ENCODE measurements at places on chromosomes 2 and 18. TPM values are rescaled to one million over a fixed set of nuclear protein-coding genes. Genes with fewer than 3 reads are reported as not detected.

DNA sequence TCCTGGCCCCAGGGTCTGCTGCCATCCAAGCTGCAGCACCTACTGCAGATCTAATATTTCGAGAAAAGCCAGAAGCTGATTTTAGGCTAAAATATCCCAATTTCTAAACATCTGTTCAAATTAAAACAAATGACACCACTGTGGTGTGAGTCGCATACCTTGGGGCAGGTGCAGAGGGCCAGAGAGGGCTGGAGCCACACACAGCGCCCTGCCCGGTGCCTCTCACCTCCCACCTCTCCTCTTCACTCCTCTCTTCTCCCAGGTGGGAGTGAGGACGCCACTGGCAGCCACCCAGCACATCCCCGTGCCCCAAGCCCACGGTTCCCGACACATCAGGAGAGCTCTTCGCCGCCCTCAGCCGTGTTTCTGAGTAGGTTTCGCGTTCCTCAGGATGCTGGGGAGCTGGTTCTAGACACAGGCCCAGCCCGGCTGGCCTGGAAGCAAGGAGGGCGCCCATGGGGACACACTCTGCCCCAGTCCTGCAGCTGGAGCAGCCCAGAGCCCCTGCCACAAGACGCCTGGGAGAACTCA lies 21.4 kb downstream of the THAP4 start:
- no peak for DNase-seq

- DNase-seq, result no peak
Observed at GRCh38 chr2:238097201-238097987, 2.7 kb upstream of the ESPNL start.

- DNase-seq, result no peak
Observed at GRCh38 chr2:215917953-215918620, 95.3 kb downstream of the MREG start.

GRCh38 chr18:11887328-11888128 lies 20.6 kb downstream of the MPPE1 start:
- peak; percentile 61 for DNase-seq

GRCh38 chr18:13286456-13287125 lies 68.0 kb downstream of the LDLRAD4 start:
- DNase-seq, result no peak

- DNase-seq, result no peak
Observed at GRCh38 chr2:101277111-101277510, 24.4 kb downstream of the CNOT11 start.

DNA sequence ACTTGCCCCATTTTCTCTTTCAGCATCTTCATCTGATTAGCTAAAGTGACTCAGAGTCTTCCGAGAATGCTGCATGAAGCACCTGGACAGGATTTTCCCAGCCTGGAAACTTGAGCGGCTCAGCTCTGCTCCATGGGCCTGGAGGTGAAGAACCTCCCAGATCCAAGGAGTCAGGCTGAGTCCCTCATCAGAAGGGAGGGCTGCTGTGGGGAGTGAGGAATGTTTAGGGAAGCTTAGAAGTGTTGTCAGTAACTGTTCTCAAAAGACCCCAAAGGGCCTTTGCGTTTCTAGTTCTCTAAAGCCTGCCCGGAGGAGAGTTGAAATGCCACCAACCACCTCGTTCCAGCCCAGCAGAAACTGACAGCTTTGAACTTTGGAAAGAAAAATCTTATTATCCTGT lies 157.1 kb downstream of the CLIP4 start:
- no peak for DNase-seq

The PSMA8 gene
- 1.3 TPM for total RNA-seq

The DNAH7 gene
- 1.6 TPM for total RNA-seq

GRCh38 chr2:7694076-7694985 lies 777.1 kb downstream of the RNF144A start:
- DNase-seq, result no peak

DNA sequence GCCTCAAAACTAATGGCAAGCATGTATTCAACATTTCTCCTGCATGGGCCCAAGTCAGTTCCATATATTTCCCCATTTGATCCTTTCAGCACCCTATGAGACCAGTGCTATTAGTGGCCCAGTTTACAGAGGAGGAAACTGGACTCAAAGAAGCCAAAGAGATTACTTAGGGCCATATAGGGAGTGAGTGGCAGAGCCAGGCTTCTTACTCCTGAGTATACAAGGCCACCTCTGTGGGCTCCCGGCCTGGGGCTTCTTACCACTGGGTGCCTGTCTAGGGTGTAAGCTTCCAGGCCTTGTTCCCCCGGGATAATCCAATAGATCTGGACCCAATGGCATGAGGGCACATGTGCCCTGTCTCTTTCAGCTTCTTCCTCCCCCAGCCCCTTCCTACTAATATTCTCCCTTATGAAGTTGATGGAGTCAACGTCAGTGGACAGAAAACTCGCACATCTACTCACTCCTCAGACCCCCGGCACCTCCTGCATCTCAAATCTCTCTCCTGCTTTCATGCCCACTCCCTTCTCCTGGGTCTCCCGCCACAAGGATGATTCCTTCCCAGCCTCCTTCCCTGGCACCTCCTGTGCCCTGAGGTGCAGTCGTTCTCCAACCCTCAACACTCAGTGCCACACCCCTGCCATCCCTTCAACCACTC lies 222.6 kb downstream of the ANAPC1 start:
- no peak for DNase-seq

DNA sequence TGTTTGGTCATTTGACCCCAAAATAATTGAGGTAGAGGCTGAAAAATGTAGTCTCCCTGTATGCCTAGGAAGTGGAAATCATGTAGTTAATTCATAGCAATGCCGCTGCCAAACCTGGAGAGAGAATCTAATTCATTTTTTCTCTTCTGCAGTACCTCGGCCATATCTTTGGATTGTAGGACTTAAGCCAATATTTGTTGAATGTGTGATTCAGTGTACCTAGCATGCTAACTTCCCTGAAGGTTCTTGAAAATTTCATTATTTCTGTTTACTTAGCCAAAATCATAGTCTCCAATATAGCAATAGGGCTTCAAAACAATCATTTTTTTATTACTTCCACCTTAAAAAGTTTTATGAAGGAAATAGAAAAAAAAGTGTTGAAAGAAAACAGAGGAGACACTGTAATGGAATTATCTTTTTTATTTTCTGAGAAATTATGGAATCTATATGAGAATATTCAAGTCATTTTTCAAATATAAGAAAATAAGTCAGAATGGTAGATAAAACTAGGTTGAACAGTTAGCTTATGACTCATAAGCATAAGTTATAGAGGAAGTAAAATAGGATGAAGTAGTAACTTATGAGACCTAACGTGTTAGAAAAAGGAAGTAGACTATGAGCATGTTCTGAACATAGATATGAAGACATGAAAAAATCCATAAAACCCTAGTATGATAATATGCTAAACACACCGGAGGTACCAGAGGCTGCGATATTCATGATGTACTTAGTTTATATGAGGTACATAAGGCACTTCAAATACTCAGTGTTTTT lies 35.2 kb upstream of the CDH19 start:
- no peak for DNase-seq

The PCGF1 gene
- 15.4 TPM for total RNA-seq

The MC2R gene
- not detected for total RNA-seq

- DNase-seq, result no peak
Observed at GRCh38 chr2:196515608-196516007, 123.9 kb upstream of the CCDC150 start.

DNA sequence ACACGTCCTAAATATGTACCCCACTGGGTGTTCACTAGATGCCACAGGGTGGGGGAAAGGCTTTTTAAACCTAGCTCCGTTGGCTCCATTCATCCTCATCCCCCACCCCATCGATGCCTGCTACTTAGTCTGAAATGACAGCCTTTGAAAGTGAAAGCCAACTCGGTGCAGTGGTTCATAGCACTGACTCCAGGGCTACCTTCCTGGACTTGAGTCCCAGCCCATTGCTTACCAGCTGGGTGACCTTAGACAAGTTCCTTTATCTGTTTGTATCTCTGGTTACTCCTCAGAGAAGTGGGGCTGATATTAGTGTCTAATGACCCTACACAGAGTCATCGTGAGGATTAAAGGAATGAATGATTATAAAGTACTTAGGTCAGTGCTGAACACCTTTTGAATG lies 24.4 kb downstream of the EHD3 start:
- DNase-seq, result no peak

- DNase-seq, result no peak
Observed at GRCh38 chr2:180571559-180571958, 408.8 kb upstream of the UBE2E3 start.

- DNase-seq, result no peak
Observed at GRCh38 chr2:235950473-235950809, 217.7 kb downstream of the GBX2 start.

The FOXI3 gene
- total RNA-seq, result not detected

The SLC30A3 gene
- 2.1 TPM for total RNA-seq

DNA sequence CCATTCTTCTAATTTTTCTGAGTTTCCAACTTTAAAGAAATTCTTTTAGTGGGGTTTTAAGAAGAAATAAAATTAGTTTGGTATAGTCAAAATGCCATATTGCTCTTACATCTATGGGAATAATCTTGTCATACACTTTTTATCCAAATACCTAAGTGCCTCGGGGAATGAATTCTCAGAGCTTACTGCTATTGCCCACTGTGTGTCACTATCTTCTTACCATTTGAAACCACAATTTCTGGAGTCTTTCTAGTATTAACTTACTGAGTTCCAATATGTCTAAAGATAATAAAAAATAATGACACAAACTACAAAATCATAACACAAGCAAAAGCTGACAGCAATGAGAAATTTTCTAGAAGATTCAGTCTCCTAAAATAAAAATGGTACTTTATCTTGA lies 23.7 kb upstream of the DNAH6 start:
- DNase-seq, result no peak

The LIPG gene
- total RNA-seq, result 1.9 TPM

- DNase-seq, result no peak
Observed at GRCh38 chr2:11097038-11097720, 58.1 kb upstream of the SLC66A3 start.

DNA sequence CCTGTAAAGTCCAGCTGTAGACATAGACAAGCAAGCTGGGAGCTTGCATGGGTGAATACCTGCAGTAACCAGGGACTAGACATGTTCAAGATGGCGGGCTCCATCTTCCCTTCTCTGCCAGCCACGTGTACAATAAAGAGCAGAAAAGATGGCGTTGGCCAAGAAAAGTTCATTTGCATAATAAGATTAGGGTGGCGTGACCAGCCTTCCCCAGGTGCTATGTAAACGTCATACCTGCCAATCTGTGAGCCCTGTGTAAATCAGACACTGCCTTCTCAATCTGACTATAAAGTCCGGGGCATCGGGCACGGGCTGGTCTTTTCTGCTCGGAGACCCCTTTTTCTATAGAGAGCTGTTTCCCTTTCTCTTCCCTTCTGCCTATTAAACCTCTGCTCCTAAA lies 101.6 kb upstream of the XPO1 start:
- DNase-seq, result no peak

DNA sequence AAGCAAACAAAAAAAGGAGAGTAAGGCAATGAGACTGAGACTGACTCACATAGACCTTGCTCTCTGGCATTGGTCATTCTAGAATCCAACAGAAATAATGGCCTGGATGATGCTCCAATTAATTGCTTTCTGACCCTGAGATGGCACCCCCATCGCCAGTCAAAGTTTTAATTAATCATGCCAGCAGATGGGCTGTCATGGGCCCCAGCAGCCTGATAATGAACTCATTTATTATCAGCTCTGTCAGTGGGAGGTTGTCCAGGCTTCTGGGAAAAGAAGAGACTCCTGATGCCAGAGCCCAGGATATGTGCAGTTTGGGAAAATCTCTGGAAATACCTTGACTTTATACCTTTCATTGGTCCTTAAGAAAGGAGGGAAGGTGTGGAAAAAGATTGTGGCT lies 115.2 kb downstream of the XRCC5 start:
- no peak for DNase-seq

DNA sequence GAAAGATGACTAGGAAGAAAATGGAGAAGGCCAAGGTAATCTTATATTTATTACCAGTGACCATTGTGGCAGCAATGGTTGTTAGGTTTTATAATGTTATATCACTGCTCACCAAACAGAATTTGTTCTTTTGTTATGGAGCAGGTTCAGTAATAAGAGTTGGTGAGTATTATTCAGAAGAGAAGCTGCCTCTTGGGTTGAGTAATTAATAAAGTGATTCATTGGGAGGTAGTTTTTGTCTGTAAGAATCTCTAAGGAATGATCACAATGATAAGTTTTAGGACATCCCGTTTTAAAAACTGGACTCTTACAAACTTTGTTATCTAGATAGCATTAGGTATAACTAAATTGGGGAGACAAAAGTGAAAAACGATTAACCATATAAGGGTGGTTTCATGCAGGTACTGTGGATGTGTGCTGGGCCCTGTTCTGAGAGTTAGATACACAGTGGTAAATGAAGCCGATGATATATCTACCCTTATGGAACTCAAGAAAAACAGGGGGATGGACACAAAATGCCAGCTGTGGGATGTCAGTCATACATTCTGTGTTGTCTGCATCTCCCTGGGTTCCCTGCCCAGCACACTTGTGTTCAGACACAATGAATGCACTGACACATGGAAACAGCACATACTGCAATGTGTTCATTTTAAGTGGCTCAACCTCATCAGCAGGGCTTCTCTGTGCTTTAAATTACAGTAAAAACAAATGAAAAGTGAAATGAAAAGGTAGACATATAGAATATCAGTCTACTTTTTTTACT lies 7.5 kb downstream of the MAP4K4 start:
- DNase-seq, result no peak

The KCNJ3 gene
- total RNA-seq, result not detected

The ANKRD30B gene
- total RNA-seq, result not detected

The SCTR gene
- total RNA-seq, result 14.7 TPM

DNA sequence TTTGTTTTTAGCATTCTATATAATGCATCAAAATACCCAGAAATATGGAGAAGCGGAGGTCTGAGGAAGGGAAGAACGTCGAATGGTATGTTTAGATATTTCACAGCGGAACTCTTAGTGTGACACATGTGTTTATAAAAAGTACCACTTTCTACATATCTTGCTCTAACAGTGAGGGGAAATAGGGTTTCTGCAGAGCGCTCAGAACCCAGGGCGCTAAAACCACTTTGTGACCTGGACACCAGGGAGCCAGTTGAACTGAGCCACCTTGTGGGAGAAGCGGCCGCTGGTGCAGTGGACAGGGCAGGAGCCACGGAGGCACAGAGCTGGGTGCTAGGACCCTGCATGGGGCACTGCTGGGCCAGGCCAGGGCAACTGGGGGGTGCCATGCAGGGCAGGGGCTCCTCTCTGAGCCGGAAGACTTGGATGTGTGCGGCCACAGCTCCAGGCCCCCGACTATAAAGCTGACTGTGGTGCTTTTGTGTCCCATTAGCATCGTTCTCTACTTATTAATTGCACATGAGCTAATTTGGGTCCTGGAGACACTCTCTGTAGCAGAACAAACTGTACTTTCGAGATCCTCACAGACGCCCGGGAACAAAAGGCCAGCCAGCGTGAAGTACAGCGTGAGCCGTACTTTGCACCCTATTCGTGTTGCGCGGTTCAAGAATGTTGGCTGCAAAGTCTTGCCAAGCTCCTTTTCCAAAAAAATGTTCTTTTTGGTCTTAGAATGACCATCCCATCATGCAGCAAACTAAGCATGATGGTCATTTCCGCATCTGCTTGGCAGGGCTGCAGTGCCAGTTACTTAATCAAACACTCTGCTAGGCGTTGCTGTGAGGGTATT lies 151.9 kb upstream of the ALKAL2 start:
- peak; percentile 79 for DNase-seq
